ENCODE measurements at places on chromosomes 5 and 9.

DNA sequence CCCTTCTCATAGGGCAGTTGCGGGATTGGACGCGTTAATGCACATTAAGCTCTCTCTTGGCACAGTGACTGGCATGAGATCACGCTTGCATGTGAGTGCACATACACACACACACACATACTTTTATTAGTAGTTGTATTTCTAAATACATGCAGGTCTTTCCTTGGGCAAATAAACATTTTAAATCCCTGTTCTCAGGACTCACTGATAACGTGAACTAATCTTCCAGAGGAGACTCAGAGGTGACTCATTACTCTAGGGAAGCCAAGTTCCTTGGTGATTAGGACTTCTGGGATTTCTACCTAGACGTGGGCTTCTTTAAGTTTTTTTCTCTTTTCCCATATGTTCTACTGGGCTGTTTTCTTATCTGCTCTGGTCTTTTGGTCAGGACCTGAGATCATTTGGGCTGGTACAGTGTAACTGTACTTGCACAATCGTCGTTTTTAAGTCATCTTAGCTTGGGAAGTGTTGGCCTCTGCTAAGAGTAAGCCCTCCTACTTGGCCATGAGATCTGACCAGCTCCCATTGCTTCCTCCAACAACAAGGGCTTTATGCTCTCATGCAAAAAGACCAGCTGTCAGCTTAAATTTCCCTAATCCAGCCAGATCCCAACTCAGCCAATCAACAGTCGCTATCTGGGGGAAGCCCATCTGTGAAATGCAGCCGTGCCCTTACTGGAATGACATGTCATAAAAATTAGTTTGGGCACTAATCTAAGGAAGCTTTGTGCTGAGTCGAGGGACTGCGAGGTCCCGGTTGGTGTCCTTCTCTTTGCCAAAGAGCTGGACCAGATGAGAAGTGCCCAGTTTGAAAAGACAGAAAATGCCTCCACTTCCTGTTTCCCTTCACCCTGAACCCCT is 176.4 kb upstream of the ANKRD55 start:
- ATAC-seq, result no peak

DNA sequence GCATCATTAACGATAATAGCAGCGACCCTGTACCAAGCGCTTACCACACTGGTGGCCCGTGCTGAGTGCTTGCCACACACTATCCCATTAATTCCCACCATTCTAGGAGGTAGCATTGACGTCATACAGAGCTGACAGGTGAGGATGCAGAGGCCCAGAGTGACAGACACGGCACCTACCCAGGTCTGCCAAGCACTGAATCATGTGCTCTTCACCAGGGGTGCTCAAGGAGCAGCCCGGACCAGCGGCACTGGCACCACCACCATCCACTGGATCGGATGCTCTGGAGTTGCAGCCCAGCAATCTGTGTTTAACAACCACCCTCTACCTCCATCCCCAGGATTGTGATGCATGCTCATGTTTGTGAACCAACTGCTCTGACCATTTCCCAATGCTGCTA is 3.4 kb downstream of the TNIP1 start:
- ATAC-seq, result no peak

DNA sequence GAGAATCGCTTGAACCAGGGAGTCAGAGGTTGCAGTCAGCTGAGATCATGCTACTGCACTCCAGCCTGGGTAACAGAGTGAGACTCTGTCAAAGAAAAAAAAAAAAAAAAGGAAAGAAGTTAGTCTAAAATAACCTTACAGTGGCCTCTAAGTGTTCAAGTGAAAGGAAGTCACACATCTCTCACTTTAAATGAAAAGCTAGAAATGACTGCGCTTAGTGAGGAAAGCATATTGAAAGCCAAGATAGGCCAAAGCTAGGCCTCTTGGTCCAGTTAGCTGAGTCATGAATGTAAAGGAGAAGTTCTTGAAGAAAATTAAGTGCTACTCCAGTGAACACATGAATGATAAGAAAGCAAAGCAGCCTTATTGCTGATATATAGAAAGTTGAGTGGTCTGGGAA is 38.1 kb downstream of the ITGA1 start:
- ATAC-seq, result no peak

DNA sequence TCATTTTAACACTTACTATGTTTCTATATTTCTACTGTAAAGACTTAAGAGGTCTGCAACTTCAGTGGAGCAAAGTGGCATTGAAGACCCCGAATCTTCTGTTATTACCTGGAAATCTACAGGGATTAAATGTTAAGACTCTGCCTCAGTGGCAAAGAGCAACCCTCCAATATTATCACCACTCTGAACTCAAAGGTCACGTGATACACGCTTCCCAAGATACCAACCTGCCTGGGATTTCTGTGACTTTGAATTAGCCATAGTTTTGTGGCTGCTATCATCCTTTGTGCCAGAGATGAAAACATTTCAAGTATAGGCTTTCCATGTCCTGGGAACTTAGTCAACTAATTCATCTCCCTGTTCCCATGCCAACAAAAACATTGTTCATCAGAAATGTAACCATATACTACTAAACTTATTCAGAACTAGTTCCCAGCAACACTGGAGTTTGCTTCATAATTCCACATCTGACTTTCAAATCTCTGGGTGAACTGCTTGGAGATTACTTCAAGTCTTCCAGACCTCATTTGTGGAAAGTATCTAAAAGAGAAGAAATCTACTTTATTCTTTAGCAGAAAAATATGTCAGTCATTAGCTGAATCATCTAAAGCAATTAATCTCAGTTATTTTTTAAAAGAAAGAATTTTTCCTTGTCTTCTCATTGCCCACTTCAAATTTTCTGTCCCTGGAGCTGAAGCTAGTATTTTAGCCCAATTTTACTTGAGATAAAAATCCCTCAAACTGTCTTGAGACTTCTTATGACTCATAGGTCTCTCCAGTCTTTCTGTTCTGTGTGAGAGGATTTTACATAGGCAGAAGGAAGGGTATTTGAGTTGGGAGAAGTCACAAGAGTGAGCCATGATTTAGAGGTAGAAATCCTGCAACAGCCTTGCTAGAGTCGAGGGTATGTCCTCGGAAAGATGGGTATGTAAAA is 83.0 kb downstream of the ZNF462 start:
- no peak for ATAC-seq

DNA sequence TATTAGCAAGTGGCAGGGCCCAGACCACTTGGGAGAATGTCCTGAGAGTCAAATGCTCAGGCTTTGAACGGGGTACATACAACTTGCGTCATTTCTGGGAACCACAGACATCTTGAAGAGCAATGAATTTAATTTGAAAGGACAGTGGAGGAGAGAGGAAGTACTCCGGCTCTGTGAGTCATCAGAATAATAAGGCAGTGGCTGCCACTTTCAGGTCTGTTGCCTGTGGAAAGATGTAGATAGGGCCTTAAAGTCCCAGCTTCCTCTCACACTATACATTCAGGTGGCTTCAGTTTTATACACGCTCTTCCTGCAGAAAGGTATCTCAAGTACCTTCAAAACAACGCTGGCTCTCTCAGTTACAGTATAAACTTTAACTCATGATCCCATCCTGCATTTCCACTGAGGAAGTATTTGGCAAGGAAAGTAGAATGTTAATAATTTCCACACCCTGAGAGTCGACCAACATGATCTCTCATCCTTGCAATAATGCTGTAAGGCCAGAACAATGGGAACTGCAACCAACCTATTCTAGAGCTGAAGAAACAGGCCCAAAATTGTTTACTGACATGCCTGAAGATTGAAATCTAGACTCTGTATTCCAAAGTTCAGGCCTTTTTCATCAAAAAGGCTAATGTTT is 6.8 kb upstream of the PRUNE2 start:
- ATAC-seq, result no peak

GRCh38 chr9:76433836-76434235 is 25.1 kb upstream of the GCNT1 start:
- peak; percentile 70 for ATAC-seq

DNA sequence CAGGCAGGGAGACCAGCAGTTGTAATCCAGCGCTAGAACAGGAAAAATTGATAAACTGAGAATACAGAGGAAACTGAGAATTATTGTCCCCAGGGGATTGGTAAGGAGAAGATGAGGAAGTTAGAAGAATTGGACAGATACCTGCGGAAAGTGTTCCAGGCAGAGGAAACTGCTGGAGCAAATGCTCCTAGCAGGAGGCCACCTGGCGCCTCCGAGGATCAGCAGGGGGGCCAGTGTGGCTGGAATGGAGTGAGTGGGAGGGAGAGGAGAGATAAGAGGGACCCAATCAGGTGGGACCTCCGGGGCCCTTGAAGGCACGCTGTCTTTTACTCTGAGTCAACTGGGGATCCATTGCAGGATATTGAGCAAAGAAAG is 695 bp upstream of the ANXA6 start:
- ATAC-seq, result no peak

- ATAC-seq, result peak; percentile 21
Measured at GRCh38 chr9:110283751-110284150, 27.4 kb upstream of the TXN start.

DNA sequence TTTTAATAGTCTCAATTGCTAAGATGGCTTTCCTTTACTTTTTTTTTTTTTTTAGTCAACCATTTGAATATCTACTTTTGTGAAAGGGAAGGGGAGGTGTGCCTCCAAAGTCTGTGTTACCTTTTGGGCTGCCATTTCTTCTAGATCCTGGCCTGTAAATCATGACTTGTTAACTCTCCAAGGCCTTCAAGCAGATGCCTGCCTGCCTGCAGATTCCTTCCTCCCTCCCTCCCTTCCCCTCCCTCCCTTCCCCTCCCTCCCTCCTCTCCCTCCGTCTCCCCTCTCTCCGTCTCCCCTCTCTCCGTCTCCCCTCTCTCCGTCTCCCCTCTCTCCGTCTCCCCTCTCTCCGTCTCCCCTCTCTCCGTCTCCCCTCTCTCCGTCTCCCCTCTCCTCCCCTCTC is 73.1 kb downstream of the COMMD10 start:
- ATAC-seq, result no peak

- ATAC-seq, result no peak
Measured at GRCh38 chr9:116124472-116125040, 29.0 kb upstream of the PAPPA start.

DNA sequence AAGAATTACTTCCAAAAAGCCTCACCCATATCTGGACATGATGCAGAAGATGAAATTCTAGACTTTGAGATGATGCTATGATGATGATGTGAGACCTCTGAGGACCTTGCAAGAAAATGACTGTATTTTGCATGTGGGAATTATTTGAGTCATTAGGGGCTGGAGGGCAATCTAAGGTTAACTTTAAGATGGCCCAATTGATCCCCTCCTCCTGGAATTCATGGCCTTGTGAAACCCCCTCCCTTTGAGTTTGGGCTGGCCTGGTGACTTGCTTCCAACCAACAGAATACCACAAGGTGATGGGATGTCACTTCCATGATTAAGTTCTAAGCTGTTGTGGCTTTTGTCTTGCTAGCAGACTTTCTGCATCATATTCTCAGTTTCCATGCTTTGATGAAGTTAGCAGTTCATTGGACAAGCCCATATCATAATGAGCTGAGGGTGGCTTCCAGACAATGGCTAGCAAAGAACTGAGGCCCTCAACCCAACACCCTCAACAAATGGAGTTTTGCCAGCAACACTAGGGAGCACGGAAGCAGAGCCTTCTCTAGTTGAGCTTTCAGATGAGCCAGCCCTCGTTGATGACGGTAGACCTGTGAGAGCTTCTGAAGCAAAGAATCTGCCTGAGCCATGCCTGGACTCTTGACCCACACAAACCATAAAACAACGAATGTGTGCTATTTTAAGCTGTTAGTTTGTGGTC is 7.4 kb upstream of the AMACR start:
- ATAC-seq, result peak; percentile 9

- ATAC-seq, result no peak
Measured at GRCh38 chr5:68252673-68253623, 37.4 kb downstream of the PIK3R1 start.

DNA sequence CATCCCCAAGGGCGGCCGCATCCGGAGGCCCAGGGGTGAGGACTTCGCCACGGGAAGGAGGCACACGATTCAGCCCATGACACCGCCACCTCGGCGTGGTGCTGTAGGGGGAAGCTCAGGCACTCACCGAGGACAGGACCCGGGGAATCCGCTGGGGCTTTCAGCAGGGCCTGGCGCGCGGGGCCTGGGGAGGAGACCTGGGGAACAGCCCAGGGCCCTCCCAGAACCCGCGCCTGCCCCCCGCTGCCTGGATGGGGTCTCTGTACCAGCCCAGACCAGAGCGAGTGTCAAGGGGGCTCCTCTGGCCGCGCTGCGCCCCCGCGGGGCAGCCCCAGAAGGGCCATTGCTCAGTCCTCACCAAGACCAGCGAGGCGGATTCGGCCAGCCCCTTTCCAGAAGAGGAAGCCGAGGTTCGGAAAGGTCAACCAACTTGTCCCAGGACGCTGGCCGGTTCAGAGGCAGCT is 12.8 kb downstream of the COL23A1 start:
- ATAC-seq, result no peak

- no peak for ATAC-seq
Measured at GRCh38 chr5:129951039-129951438, 46.8 kb downstream of the CHSY3 start.

GRCh38 chr5:82636591-82636990 is 358.4 kb upstream of the RPS23 start:
- no peak for ATAC-seq

DNA sequence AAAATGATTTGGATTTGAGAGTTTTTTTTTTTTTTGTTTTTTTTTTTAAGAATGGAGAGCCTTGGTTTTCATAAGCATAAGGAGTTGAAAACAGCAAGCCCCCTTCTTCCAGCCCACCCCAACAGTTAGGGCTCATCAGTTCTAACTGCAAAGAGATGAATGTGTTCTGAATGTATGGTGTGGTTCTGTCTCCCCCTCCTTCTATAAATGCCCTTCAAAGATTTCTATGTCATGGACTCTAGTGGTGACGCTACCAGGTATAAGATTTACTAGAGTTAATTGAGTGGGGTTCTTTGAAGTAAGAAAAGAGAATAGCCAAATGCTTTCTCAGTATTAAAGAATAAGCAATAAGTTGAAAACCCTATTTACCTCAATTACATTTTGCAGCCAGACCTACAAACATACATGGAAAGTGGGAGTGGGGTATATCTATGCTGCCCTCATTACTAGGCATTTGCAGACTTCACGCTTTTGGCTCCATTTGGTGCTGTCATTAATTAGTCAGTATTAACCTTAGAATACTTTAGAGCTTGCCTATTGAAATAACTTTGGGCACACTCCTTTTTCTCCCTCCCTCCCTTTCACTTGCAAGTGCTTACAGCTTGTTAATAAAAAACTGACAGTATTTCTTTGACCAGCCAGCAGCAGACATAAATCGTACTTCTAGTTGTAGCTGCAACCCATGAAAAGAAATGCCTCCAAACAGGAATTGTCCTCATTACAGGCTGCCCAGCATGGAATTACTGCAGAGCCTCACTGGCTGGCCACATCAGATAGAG is 667.2 kb upstream of the ZNF608 start:
- ATAC-seq, result no peak

DNA sequence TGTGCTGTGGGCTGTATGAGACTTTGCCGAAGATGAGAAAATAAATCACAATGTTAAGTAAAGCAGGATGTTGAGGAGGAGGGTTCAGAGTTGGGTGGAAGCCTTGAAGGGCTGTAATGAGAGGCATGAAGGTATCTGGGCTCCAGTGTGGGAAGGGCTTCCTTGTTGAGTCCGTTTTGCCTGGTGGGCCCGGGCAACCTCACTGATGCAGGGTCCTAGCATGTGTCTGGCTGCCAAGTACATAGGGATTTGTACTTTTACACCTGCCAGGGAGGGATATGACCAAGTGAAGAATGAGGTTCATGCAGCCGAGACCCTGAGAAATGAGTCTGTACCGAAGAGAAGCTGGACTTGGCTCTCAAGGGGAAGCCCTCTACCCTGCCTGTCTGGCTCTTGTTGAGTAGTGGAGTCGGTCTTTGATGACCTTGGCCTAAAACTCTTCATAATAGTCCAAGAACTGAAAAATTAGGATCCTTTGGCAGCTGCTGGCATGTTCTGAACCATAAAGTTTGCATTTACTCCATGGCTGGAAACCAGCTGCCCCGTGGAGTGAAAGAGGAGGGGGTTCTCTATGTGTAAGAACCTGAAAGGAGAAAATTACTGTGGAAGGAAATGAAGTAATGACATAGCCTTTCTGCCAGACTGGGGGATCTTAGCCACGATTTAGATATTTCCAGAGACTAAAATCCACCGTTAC is 59.0 kb upstream of the DPYSL3 start:
- ATAC-seq, result no peak
